Keratinocyte (primary cell): ENCODE measurements at places on chromosomes 6 and 20. TPM values are rescaled to one million over a fixed set of nuclear protein-coding genes. Genes with fewer than 3 reads are reported as not detected.
A peak's percentile ranks its signal among the peaks of the same experiment; 100 is the strongest.

Gene OR2B3
- polyA plus RNA-seq, result not detected in 3 replicates

Gene ZBTB46
- polyA plus RNA-seq, result 0.12 to 0.18 TPM (median 0.13 TPM) in 3 replicates

Gene EDN1
- 17.2 to 19.7 TPM (median 18.0 TPM) in 3 replicates for polyA plus RNA-seq

Gene SYNJ2
- 4.0 to 10.1 TPM (median 8.6 TPM) in 3 replicates for polyA plus RNA-seq

Gene AGER
- 2.0 to 2.4 TPM (median 2.4 TPM) in 3 replicates for polyA plus RNA-seq

- no peak for DNase-seq
Measured at GRCh38 chr6:52317841-52318581, 33.5 kb upstream of the MCM3 start.

- no peak for DNase-seq
- no peaks in the 10 kb centered on the region for H3K36me3 ChIP-seq
- no peak overlapping the region for H3K4me3 ChIP-seq
- no peak overlapping the region for H3K27ac ChIP-seq
- H3K4me1 ChIP-seq, result no peaks in the 10 kb centered on the region
- no peaks in the 10 kb centered on the region for H3K27me3 ChIP-seq
Measured at GRCh38 chr20:50805349-50805684, 10.5 kb downstream of the BCAS4 start.

GRCh38 chr6:129486327-129486726 is 223.7 kb downstream of the ARHGAP18 start:
- no peaks in the 10 kb centered on the region for H3K27me3 ChIP-seq
- H3K27ac ChIP-seq, result no peak overlapping the region
- H3K4me1 ChIP-seq, result peaks cover 22% of the 10 kb centered on the region
- no peak for DNase-seq
- H3K4me3 ChIP-seq, result no peak overlapping the region

DNA sequence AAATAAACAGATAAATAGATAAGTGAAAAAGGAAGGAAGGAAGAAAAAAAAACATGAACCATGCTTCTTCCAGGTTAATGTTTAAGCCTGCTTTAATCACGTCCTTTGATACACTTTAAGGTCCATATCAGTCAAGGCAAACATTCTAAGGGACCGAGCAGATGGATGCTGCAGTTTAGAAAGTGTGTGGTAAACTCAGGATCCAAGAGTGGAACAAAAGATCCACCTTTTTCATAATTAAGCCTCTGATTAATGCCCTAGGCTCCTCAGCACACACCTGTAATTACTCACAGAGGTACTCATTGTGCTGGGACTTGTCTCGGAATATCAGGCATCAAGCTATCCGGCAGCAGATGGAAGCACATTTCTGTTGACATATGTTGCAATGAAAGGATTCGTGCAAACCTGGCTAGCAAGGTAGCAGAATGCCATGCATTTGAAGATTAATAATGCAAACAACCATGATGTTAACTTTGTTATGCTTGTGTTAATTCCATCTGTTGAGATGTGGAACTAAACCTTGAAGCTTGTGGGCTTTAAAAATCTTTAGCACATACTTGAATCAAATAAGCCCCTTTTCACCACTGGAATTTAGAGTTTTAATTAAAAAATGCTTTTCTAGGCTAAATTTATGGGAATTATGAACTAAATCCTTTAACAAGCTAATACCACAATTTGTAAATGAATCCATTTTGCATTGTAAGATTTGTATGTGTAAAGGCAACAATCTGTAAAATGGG is 163.7 kb downstream of the RALGAPA2 start:
- no peaks in the 10 kb centered on the region for H3K27me3 ChIP-seq
- peak overlapping the region; percentile 90 for H3K27ac ChIP-seq
- no peaks in the 10 kb centered on the region for H3K36me3 ChIP-seq
- peak; percentile 93 for DNase-seq
- H3K4me3 ChIP-seq, result no peak overlapping the region

DNA sequence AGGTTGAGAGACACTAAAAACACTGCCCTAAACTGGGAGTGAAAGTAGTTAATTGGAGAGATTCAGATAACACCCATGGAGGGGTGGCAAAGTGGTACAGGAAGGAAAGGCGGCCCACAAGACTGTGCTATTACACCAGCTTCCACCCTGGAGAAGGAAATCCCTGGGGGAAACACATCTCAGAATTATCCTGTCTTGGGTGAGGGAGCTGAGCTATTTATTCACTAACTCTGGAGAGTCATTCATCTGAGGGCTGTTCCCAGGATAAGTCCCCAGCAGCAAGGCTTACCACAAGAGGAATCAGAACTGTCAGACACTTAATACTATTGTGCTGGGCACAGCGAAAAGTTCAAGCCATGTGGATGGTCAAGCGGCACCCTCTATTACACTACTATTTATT is 9.9 kb downstream of the TBCC start:
- H3K4me3 ChIP-seq, result no peak overlapping the region
- no peak for DNase-seq
- no peaks in the 10 kb centered on the region for H3K27me3 ChIP-seq
- no peaks in the 10 kb centered on the region for H3K4me1 ChIP-seq

GRCh38 chr6:40996591-40997233 is 42.3 kb downstream of the UNC5CL start:
- no peaks in the 10 kb centered on the region for H3K27me3 ChIP-seq
- no peak for DNase-seq
- H3K4me3 ChIP-seq, result no peak overlapping the region

GRCh38 chr6:15244620-15245360 is 1.1 kb upstream of the JARID2 start:
- H3K27ac ChIP-seq, result peak overlapping the region; percentile 92
- peaks cover 22% of the 10 kb centered on the region for H3K4me1 ChIP-seq
- no peaks in the 10 kb centered on the region for H3K27me3 ChIP-seq
- DNase-seq, result no peak
- H3K4me3 ChIP-seq, result peak overlapping the region; percentile 100

DNA sequence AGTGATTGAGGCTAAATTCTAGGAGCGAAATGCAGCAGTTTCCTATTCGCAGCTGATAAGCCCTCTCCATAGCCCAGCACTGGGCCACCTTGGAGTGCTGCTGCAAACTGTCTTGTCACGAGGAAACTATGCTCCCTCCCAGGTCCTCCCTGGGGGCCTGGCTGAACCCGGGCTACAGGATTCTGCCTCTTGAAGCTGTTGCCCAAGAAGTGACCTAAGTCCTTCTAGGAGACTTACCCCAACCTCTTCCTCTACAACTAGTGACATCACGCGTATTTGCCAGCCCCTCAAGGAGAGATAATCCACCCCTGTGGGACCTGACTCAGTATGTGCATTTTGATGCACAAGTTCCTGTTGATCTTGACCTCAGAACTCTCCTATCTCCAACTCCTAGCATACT is 26.5 kb upstream of the ZFAND3 start:
- no peak overlapping the region for H3K27ac ChIP-seq
- no peak overlapping the region for H3K4me3 ChIP-seq
- H3K36me3 ChIP-seq, result no peaks in the 10 kb centered on the region
- DNase-seq, result no peak

DNA sequence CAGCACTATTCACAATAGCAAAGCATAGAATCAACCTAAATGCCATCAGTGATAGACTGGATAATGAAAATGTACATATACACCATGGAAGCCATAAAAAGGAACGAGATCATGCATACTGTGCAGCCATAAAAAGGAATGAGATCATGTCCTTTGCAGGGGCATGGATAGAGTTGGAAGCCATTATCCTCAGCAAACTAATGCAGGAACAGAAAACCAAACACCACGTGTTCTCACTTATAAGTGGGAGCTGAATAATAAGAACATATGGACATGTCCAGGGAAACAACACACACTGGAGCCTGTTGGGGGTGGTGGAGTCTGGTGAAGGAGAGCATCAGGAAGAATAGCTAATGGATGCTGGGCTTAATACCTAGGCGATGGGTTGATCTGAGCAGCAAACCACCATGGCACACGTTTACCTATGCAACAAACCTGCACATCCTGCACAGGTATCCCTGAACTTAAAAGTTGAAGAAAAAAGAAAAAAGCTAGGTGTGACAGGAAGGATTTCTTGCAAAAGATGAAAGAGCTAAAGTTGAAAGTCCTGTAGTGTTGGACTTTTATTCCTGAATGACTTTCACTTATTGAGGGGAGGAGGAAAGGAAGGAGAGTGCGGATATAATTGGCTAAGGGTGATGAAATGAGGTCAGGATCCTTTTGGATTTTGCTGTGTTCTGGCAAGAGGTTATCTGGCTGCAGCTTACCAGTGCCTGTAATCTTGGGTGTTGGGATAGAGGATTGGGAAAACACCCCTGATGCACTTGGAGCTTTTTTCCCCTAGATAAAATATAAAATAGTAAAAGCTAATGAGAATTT is 8.5 kb downstream of the TRMT11 start:
- no peak overlapping the region for H3K4me3 ChIP-seq
- H3K27me3 ChIP-seq, result no peaks in the 10 kb centered on the region

DNA sequence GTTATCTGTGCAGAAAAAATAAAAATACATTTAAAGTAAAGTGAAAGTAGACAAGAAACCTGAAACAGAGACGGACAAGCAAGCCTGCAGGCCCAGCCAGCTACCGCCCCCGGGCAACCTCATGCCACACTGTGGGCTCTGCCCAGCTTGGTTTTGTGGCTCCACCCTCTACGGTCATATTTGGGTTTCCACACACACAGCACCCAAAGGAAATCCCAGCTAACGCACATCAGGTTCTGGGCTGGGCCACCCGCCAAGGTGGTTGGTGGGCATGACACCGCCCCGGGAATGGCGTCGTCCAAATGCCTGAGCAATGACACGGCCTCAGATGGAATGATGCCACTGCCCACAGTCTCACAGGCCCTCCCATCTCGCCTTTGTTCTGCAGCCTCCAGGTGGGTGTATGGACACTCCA is 22.9 kb downstream of the FAM110A start:
- H3K36me3 ChIP-seq, result no peaks in the 10 kb centered on the region
- no peaks in the 10 kb centered on the region for H3K27me3 ChIP-seq
- peak; percentile 98 for DNase-seq
- peak overlapping the region; percentile 87 for H3K27ac ChIP-seq

GRCh38 chr6:42401613-42401951 is 50.1 kb downstream of the TRERF1 start:
- no peak for DNase-seq
- H3K4me1 ChIP-seq, result peaks cover 56% of the 10 kb centered on the region
- no peaks in the 10 kb centered on the region for H3K27me3 ChIP-seq
- peaks cover 3% of the 10 kb centered on the region for H3K36me3 ChIP-seq
- peak overlapping the region; percentile 92 for H3K27ac ChIP-seq

DNA sequence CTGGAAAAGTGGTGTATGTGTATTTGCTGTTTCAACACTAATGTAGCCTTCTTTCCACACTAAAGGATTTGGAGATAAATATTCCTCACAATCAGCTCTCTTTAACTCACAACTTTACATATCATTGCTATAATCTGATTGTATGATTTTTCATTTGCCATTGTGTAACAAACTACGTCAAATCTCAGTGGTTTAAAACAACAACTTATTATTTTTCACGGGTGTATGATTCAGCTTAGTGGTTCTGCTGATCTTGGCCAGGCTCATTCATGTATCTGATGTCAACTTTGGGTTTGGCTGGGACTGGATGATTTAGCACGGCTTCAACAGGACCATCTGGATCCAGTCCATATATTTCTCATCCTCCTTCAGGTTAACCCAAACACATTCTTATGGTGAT is 55.4 kb upstream of the TMX4 start:
- H3K27me3 ChIP-seq, result no peaks in the 10 kb centered on the region
- H3K4me1 ChIP-seq, result no peaks in the 10 kb centered on the region
- no peak overlapping the region for H3K4me3 ChIP-seq
- no peak for DNase-seq
- no peaks in the 10 kb centered on the region for H3K36me3 ChIP-seq
- H3K27ac ChIP-seq, result no peak overlapping the region

DNA sequence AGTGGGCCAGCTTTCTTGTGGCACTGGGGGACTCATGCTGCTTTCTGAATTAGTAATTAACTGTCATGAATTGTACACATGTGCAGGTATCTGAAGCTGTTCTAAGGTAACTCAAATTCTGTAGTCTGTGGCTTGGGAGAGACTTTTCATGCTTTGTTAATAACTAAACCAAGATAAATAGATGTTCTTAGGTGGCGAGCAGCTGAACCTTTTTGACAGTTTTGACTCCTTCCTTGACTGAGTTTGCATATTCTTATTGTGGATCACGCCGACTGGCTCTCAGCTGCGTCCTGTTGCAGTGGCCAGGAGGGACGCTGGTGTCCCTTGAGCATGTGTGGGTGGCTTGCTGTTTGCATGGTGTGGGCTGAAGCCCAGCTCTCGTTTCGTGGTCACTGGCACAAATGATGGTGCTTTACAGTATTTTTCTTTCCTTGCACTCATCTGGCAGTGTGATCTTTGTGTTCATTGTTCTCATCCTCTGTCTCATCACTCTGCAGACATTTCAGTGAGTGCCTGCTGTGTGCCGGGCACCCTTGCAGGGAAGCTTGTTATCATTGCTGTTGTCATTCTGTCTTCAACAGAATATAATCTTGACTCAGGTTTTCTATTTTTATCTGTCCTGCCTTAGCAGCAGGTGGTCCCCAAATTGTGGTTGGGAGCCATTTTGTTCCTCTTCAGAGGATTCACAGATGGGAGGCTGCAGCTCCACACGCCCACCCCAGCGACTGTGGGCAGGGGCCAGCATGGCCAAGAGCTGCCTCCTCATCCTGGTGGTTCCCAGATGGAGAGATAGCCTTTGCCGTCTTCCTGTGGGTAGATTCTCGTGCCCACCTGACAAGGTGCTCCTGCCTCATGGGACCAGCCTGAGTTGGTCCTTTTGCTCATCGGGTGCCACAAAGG is 39.6 kb downstream of the DUSP22 start:
- no peak overlapping the region for H3K4me3 ChIP-seq
- DNase-seq, result no peak
- H3K36me3 ChIP-seq, result no peaks in the 10 kb centered on the region
- no peaks in the 10 kb centered on the region for H3K27me3 ChIP-seq
- no peak overlapping the region for H3K27ac ChIP-seq

GRCh38 chr20:9392892-9393857 is 121.2 kb upstream of the LAMP5 start:
- no peak overlapping the region for H3K4me3 ChIP-seq
- DNase-seq, result no peak
- no peaks in the 10 kb centered on the region for H3K27me3 ChIP-seq
- H3K27ac ChIP-seq, result no peak overlapping the region
- H3K4me1 ChIP-seq, result no peaks in the 10 kb centered on the region

DNA sequence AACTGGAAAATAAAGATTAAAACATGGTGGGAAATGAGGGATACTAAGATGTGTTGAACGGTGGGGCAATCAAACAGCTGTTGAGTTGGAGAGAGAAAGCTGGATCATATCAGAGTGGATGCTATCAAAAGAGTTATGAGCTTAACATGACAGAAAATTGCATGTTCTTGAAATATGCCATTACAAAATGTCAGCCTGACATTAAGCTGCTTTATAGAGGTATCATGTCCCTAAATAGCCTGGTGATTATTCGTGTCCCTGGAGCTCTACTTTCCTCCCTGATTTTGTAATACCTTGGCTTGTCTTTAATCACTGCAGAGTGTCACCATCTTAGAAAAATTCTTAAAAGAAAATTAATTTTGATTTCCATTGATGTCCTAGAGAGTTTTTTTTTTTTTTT is 223.1 kb downstream of the PHF3 start:
- peaks cover 5% of the 10 kb centered on the region for H3K27me3 ChIP-seq
- no peaks in the 10 kb centered on the region for H3K36me3 ChIP-seq
- no peak overlapping the region for H3K4me3 ChIP-seq

DNA sequence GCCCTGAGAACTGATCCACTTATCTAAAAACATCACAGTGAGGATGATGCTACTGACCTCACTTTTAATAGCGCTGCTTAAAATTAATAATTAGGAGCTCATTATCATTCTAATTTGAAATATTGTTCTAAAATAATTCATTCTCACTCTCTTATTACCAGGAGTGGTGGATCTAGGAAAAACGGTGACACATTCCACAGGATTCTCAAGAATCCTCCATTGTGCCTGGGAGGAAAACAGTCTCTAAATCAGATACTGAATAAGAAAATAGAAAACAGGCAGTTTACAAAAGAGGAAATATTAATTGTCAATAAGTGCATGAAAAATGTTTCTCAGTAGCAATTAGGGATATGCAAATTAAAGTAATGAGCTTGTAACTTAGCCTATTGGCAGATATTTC is 187.4 kb downstream of the TENT5A start:
- no peaks in the 10 kb centered on the region for H3K4me1 ChIP-seq
- H3K4me3 ChIP-seq, result no peak overlapping the region
- DNase-seq, result no peak
- no peak overlapping the region for H3K27ac ChIP-seq
- no peaks in the 10 kb centered on the region for H3K27me3 ChIP-seq
